Neural crest cell (in vitro differentiated cells): ENCODE measurements at places on chromosomes 1 and 21. TPM values are rescaled to one million over a fixed set of nuclear protein-coding genes. Genes with fewer than 3 reads are reported as not detected.

S100A7 gene
- total RNA-seq = not detected in 2 replicates

SMIM1 gene
- total RNA-seq = 3.8 and 4.7 TPM in 2 replicates

YOD1 gene
- total RNA-seq = 15.2 and 16.6 TPM in 2 replicates

DNA sequence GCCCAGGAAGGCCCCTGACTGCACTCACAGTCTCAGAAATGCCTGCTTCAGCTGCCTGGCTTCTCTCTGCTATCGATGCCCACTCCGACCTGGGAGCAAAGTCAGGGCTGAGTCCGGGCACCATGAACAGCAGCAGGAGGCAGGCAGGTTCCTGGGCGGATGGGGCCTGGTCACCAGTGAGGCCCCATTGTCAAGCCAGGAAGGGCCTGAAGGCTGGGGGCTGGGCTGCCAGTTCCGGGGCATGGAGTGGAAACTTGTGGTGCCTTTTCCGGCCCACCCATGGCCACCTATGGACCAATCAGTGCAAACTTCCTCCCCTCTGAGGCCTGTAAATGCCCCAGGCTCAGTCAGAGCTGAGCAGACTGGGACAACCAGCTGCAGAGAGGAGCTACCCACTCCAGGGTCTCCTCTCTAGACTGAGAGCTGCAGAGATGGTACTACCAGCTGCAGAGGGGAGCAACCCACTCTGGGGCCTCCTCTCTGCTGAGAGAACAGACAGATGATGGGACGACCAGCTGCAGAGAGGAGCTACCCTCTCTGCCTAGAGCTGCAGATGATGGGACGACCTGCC is 286.5 kb downstream of the SMYD3 start:
- peaks cover 23% of the 10 kb centered on the region for H3K4me1 ChIP-seq
- no peak overlapping the region for H3K4me3 ChIP-seq
- H3K27me3 ChIP-seq = no peaks in the 10 kb centered on the region

DNA sequence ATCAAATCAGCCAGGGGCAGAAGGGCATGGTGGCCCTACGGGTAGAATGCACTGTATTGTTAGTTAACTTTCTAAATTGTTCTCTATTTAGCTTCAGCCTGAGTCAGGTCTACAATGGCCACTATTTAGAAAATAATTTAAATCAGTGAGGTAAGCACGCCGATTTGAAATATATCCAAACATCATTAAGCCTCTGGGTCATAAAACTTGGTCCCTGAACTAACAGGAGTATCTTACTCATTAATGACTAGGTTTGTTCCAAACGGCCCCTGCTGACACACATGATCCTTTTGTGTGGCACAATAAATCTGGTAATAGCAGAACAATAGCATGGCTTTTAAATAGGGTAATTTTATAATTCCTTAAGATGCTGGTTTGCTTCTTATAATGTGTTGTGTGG is 48.4 kb downstream of the STX6 start:
- H3K36me3 ChIP-seq = peaks cover 35% of the 10 kb centered on the region
- H3K4me1 ChIP-seq = peaks cover 40% of the 10 kb centered on the region
- H3K27me3 ChIP-seq = no peaks in the 10 kb centered on the region
- no peak for DNase-seq
- no peak overlapping the region for H3K4me3 ChIP-seq
- peak overlapping the region; percentile 58 for H3K27ac ChIP-seq

- H3K36me3 ChIP-seq = no peaks in the 10 kb centered on the region
- H3K4me1 ChIP-seq = no peaks in the 10 kb centered on the region
- no peak overlapping the region for H3K27ac ChIP-seq
- no peak for DNase-seq
- H3K4me3 ChIP-seq = no peak overlapping the region
Observed at GRCh38 chr1:71031426-71031825, 16.2 kb downstream of the PTGER3 start.

DNA sequence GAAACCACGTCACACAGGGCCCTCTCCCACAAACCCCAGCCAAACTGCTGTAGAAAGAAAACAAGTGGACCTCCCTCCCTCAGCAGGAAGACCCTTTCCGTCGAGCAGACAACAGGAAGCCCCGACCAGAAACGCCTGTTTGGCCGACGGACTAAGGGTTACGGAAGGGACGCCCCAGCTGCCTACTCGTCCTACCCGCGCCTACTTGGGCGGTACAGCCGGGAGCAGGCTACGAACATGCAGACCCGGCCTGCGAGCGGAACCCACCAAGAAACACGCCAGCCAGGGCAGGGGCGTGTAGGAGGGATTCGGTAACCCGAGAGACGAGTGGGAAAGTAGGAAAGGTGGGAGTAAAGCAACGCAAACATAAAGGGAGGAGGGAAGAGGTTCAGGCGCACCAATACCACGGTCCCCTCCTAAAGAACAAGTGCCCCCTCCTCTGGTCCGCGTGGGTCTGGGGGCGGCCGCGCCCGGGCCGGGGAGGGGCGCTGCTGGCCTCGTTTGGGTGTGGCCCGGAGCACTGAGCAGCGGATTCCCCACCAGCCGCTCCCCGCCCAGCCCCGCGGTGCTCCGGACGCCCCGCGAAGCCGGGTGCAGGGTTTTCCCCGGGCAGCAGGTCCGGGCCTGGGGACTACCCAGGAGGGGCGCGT is 450 bp downstream of the S100A10 start:
- H3K27ac ChIP-seq = no peak overlapping the region
- H3K27me3 ChIP-seq = peaks cover 81% of the 10 kb centered on the region
- peak overlapping the region; percentile 86 for H3K4me3 ChIP-seq

- no peak overlapping the region for H3K4me3 ChIP-seq
- H3K27me3 ChIP-seq = no peaks in the 10 kb centered on the region
- no peak for DNase-seq
- no peaks in the 10 kb centered on the region for H3K36me3 ChIP-seq
- H3K27ac ChIP-seq = no peak overlapping the region
Observed at GRCh38 chr1:194361374-194362131, 1175.1 kb upstream of the B3GALT2 start.

DNA sequence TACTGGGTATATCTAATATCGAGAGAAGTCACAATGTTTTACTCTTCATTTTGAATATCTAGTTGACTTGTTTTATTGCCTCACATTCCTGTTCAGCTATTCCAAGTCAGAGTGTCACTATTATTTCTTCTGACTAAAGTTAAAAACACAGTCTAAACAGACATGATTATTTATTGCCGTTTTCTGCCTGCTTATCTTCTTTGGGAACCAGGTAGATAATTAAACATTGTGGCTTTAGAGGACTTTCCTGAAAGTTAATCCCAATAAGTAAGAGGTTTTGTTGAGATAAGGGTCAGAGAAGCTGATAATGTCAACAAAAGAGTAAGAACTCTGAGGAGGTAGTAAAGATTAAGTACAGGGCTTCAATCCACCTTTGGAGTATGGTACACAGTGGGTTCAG is 53.8 kb downstream of the PCNX2 start:
- H3K4me1 ChIP-seq = peaks cover 10% of the 10 kb centered on the region
- no peak overlapping the region for H3K4me3 ChIP-seq
- DNase-seq = no peak
- no peaks in the 10 kb centered on the region for H3K27me3 ChIP-seq
- no peak overlapping the region for H3K27ac ChIP-seq

GRCh38 chr1:159857889-159858288 is 4.6 kb downstream of the VSIG8 start:
- no peak overlapping the region for H3K27ac ChIP-seq
- peaks cover 11% of the 10 kb centered on the region for H3K4me1 ChIP-seq
- H3K27me3 ChIP-seq = peaks cover 76% of the 10 kb centered on the region
- no peak overlapping the region for H3K4me3 ChIP-seq
- no peak for DNase-seq

DNA sequence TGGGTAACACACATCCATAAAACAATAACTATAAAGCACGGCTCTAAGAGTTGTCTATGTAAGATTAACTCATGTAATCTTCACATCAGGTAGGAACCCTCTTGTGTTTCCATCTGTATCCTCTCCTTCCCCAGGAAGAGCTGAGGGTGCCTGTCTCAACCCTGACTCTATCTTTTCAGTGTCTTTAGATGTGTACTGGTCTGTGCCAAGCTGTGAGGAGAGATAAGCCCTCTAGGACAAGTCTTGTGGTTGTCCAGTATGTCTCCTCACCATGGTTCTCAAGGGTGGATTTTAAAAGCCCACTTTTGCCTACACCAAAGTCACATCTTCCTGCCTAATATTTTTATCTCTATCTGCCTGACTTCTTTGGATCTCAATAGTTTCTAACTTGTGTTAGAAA is 300.1 kb downstream of the KCNT2 start:
- no peak overlapping the region for H3K27ac ChIP-seq
- no peak for DNase-seq
- H3K4me1 ChIP-seq = peaks cover 3% of the 10 kb centered on the region
- H3K27me3 ChIP-seq = no peaks in the 10 kb centered on the region
